Naive thymus-derived CD8-positive, alpha-beta T cell (primary cell): ENCODE measurements at places on chromosomes 5 and 9.
A peak's percentile ranks its signal among the peaks of the same experiment; 100 is the strongest.

DNA sequence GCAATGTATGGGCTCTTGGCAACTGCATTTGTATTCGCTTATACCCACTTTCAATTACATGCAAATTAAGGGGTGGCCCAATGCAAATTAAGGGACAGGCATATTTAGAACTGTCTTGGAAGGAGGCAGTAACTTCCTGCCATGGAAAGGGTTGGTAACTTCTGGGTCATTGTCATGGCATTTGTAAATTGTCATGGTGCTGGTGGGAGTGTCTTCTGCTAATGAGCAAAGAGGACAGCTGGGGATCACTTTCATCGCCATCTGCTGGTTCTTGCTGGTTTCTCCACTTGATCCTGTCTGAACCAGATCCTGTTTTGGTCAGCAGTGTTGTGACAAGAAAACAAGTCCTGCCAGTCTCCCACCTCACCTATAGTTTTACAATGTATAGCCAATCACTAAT lies 23.3 kb upstream of the UGT3A2 start:
- no peak for DNase-seq

GRCh38 chr5:142746532-142747433 lies 23.4 kb upstream of the ARHGAP26 start:
- DNase-seq, result no peak

- no peak for DNase-seq
These were observed 37.3 kb upstream of the PRDM12 start for GRCh38 chr9:130627051-130627450.

GRCh38 chr9:95189251-95190098 lies 128.0 kb downstream of the FANCC start:
- DNase-seq, result no peak

DNA sequence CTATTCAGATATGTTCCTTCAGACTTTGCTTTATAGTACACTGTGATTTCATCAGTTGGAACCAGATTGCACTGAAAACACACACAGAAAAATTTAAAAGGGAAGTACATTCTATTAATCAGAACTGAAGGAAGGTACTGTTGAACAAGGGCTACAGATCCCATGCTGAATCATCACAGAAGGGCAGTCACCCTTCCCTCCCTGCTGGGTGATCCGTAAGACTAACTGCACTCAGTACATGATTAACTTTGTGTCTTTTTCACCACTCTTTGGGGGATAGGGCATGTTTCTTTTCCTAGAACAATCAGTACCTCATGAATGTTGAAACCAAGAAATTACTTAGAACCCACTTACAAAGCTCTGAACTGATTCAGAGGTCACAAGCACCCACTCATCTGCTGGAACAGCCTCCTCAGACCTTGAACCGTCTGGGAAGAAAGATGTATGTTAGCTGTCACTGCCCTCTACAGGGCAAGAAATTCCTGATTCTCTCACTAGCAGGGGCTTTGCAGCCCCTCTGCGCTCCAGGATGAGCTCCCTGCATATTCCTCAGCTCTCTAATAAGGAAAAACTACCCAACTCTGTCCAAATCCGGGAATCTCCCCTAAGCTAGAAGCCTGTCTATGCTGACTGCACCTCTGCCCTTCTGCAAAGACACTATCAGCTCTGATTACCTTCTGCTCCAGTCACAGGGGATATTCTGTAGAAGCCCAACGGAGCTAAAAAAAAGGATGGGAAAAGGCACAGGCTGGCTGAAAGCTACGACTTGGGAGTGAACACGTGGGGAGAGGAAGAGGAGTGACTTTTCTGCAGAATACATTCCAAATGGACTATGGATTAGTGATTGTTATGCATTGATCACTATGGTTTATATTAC lies 51.0 kb downstream of the IARS1 start:
- no peak for DNase-seq

DNA sequence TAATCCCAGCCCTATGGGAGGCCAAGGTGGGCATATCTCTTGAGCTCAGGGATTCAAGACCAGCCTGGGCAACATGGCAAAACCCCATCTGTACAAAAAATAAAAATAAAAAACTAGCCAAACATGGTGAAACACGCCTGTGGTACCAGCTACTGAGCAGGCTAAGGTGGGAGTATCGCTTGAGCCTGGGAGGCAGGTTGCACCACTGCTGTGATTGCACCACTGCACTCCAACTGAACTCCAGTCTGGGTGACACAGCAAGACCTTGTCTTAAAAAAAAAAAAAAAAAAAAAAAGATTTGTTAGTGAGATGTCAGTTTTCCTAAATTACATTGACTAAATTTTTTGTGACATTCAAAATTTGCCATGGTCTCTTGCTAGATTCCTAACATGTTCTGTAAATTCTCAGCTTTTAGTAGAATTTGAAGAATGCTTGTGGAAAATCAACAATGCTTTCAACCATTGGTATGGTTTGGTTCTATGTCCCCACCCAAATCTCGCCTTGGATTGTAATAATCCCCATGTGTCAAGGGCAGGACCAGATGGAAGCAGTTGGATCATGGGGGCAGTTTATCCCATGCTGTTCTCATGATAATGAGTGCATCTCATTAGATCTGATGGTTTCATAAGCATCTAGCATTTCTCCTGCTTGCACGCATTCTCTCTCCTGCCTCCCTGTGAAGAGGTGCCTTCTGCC lies 236.1 kb downstream of the ARRDC3 start:
- no peak for DNase-seq

GRCh38 chr9:93903886-93904648 lies 51.1 kb downstream of the BARX1 start:
- DNase-seq, result no peak

DNA sequence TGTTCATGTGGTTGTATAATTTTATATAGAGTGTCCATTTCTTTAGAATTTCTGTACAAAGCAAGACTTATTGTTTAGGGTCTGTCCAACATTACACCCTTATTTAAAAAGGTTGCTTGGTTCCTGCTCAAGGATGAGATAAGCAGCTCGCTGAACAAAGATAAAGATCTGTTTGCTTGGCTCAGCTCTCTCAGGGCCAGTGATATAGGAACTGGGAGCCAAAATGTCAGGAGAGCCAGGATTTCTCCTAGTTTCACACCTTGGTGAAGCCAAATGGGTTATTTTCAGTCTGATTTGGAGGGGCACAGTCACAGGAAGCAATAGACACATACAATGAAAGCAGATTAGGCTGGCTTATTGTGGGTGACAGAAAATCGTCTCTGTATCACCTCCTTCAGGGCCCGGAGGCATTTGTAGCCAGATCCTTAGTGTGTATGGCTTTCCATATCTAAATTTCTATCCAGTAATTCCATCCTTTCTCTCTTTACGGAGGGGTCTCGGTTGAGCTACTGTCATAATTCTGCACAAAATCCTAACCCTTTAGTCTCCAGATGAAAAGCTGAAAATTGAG lies 396.4 kb downstream of the TMEM232 start:
- no peak for DNase-seq

GRCh38 chr9:97565262-97565661 lies 63.8 kb downstream of the TMOD1 start:
- DNase-seq, result no peak

DNA sequence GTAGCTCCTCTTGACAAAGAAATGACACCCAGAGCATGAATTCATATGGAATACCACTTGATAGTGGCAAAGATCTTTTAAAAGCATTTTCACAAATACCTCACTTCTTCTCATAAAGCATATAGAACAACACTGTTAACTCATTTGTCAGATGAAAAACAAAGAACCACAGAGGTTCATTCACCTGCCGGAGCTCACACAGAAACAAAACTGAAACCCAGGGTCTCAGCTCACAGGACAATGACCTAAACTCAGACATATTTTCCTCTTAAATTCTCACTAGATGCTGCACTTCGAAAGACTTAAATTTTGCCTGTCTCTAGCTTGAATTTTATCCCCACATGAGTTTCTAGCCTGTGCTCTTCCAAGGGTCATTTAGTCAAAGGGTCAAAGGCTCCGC lies 339.0 kb downstream of the KCNN2 start:
- DNase-seq, result no peak

GRCh38 chr5:56816546-56817081 lies 1.3 kb downstream of the MAP3K1 start:
- peak; percentile 42 for DNase-seq

GRCh38 chr5:129962506-129962905 lies 58.2 kb downstream of the CHSY3 start:
- no peak for DNase-seq

DNA sequence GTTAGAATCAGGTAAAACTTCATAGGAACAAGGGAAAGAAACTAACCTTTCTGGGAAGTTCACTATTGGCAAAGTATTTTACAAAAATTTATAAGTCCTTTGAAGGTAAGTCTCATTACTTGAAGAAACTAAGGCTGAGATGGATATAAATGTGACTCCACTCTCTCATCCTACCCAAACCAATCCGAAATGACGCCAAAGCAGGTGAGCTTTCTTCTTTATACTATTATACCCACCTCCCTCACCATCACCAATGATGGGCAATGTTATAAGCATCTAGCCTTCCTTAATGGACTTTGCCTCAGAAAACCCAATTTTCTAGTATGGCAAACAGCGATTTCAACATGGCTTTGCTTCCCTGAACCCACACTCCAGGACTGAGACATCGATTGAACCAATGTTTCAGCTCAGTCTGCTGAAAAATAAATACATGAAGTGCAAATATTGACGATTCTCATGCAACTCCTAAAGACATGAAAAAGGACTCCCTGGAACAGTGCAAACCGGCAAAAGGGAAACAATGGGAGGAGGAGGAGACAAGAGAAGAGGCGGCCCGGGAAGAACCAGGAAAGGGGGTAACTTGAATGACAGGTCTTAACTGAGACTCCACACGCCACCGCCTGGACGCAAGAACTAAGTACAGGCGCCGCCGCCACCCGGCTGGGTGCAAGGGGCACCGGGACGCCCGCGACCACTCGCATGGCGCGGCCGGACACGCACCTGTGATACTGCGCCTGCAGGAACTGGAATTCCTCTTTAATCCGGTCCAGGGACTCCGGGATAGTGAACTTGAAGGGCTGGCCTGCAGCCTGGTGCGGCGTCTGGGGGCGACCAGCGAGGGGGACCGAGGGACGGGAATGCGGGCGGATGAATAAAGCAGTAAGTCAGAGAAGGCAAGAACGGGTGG lies 2.5 kb downstream of the TLE1 start:
- DNase-seq, result peak; percentile 24

GRCh38 chr5:140432916-140433315 lies 31.3 kb downstream of the ANKHD1 start:
- DNase-seq, result no peak

DNA sequence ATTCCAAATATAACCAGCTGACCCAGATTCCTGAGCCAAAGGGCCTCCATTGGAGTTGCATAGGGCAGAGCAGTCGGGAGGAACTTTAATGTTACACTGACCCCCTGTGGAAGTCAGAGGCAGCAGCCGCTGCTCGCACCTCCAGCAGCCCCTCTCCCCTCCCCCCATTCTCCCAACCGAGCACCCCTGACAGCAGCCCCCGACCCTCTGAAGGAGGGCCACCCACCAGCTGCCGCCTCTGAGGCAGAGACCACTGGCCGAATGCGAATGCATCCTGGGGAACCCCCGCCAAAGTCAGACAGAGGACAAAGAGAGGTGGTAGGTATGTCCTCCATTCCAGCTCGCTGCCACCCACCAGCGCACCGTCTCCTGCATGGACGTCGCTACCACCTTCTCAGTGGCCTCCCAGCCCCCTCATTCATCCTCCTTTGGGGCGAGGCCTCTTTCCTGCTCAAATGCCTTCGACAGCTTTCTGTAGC lies 231.0 kb downstream of the CDK5RAP2 start:
- no peak for DNase-seq

GRCh38 chr5:43515678-43516048 lies 715 bp upstream of the C5orf34 start:
- no peak for DNase-seq

GRCh38 chr9:89993678-89994630 lies 389.1 kb downstream of the GADD45G start:
- DNase-seq, result no peak

- no peak for DNase-seq
These were observed 10.3 kb upstream of the LAMC3 start for GRCh38 chr9:130998597-130999244.

- DNase-seq, result no peak
These were observed 233.8 kb downstream of the SEMA6A start for GRCh38 chr5:116340799-116341198.

GRCh38 chr5:18992264-18992663 lies 995.7 kb downstream of the CDH18 start:
- no peak for DNase-seq

DNA sequence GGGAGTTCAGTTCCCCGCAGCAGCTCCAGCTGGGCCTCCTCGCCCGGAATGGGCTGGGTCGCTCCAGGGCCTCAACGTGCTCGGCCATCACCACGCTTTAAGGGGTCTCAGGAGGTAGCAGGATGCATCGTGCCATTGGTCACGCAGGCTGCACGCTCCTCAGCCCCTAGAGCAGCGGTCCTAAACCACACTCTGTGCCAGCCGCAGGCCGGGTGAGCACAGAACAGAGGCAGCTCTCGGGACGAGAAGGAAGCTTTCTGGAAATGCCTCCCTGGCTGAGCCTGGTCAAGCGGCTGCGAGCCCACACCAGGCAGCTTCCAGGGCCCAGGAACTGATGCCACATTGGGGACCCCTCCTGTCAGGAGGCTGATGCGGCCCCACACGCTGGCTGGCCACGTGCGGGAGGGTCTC lies 39.3 kb upstream of the LPCAT1 start:
- no peak for DNase-seq

GRCh38 chr5:83721953-83722901 lies 1.6 kb upstream of the HAPLN1 start:
- DNase-seq, result no peak

DNA sequence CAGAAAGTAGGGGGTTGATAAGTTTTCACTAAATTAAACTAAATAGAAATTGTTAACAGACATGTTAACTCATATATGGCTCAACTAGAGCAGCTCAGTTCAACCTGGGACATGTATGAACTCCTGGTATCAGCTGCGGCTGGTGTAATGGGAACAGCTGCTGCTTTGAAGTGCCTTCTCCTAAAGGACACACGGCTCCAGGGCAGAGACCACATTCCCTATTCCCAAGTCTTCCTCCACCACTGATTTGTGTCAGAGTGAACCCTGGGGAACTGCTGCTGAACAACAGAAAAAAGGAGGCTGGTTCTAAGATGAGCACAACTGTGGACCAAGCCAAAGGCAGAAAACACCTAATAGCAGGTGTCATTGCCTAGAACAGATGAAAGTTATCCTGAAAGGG lies 71.1 kb downstream of the MAPKAP1 start:
- no peak for DNase-seq

DNA sequence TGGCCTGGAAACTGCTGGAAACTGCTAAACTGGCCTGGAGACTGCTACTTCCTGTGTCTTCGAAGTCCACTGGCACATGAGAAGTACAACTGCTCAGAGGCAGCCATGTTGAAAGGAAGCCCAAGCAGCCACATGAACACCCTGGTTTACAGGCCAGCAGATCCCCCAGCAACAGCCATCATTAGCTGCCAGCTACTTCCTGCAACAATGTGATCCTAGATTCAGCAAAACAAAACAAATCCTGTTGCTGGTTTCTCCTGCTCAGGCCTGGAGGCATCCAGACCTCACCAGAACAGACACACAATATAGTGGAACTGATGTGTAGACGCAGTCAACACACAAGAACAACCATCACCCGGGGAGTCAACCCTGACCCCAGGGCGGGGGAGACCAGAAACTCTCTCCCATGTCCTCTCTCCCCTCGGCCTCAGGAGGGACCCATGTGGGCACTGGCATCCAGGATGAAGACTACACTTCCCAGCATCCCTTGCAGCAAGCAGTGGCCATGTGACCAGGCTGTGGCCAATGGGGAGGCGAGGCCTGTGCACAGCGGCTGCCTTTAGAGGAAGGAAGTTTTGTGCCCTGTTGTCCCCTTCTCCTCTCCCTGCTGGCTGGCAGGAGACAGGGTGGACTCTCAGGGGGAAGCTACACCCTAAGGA lies 9.2 kb upstream of the LCN15 start:
- DNase-seq, result no peak
